EH (cell line): ENCODE measurements at places on chromosomes 2 and 18.

GRCh38 chr18:26667046-26667445 is 118.7 kb upstream of the KCTD1 start:
- DNase-seq = no peak

- DNase-seq = no peak
These were observed 61.1 kb downstream of the XRCC5 start for GRCh38 chr2:216170076-216170763.

DNA sequence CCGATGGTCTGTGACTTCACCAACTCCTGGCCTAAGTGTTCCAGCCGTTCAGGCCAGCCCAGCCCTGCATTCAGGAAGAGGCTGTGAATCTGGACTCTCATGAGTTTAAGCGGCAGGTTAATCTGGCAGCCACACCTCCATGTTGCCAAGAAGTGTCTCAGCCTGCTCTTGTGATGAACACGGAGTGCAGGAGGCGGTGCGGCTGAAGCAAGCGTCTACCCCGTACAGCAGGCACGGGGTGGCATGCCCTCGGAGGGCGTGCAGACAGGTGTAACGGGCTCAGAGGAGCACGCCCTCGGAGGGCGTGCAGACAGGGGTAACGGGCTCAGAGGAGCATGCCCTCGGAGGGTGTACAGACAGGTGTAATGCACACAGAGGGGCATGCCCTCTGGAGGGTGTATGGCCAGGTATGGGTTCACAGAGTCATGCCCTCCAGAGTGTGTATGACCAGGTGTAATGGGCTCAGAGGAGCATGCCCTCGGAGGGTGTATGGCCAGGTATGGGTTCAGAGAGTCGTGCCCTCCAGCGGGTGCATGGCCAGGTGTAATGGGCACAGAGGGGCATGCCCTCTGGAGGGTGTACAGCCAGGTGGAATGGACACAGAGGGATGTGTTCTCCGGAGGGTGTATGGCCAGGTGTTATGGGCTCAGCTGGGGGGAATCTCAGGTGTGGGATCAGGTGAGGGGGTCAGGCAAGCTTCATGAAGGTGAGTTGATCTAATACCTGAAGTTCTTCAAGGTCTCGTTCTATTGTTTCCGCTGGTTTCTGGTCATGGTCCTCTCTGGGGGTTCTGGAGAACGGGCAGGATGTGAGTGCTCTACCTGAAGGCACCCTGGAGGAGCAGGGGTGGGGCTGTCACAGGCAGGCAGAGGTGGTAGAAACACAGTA is 22.6 kb downstream of the CROCC2 start:
- no peak for DNase-seq

DNA sequence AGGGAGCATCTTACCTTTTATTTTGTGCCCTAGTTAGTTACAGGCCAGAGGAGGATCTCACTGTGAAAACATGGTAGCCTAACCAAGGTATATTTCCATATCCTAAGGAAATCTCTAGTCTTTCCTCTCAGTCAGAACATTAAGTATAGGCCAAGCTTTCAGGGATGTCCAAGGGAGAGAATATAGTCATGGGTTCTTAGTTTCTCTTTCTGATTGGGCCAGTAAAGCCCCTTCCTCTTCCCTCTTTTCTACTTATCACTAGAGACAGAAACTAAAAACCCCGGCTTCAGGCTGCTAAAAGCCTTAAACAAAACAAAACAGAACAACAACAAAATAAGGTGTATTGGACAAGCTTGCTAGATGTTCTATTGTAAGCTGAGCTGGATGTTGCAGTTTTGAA is 44.3 kb upstream of the TNFRSF11A start:
- no peak for DNase-seq

DNA sequence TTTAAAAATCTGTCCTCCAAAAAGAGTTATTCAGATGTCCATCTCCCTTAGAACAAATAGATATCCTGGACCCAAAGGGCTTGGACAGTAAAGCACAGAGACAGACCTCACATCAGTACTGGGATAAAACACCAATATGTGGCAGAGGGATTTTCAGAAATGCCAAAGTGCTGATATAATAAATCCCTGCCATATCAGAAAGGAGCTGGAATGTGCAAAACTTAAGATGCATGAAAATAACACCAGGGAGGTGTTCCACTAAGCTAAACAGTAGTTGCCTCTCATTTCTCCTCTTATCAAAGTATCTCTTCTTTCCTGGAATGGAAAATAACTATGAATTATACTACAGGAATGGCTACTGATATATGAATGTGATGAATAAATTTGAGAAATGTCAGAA is 13.2 kb downstream of the USP40 start:
- DNase-seq = peak; percentile 35

DNA sequence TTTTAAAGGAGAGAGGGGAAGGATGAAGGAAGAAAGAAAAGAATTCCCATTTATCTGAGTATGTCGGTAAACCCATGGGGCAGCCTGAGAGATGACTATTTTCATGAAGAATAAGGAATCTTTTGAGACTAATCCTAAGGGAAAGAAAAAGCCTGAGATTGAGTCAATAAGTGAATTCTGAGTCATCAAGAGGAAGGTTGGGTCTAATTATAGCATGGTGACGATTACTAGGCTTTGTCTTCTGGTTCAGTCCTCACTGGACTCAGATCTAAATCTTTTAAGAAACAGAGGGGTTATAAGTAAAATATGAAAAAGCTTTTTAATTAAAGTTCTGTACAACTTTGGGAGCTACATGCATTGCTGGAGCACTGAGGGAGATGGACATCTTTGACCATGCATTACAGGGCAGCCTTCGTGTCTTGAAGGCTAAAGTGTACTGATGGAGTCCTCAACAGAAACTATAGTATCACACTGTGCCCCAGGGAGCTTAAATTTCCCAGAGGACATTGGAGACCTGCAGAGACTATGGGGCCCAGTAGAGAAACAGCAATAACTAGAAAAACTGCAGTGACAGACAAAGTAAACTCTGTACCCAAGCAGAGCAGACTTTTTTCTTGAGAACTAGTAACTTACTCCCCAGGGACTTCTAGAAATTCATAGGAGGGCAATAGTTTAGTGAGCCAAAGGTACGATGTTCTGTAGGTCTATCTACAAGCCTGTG is 260.9 kb downstream of the RAD51AP2 start:
- DNase-seq = no peak

DNA sequence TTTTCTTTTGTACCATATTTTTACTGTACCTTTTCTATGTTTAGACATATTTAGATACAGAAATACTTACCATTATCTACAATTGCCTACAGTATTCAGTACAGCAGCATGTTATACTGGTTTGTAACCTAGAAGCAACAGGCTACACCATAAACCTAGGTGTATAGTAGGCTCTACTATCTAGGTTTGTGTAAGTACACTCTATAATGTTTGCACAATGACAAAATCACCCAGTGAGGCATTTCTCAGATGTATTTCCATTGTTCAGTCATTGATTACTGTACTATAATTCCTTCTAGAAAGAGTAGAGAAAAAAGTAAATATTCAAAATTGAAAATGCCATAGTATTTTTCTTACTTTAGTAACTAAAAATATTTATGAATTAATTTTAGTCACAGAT is 490.1 kb upstream of the REG3G start:
- DNase-seq = no peak
